RPMI7951 (cell line): ENCODE measurements at places on chromosomes 16 and 17. TPM values are rescaled to one million over a fixed set of nuclear protein-coding genes. Genes with fewer than 3 reads are reported as not detected.

Gene ITGAD
- total RNA-seq = not detected in 2 replicates

Gene IL32
- total RNA-seq = 24.9 and 33.1 TPM in 2 replicates

Gene KRTAP3-3
- total RNA-seq = not detected in 2 replicates

Gene CSH2
- not detected in 2 replicates for total RNA-seq

Gene USH1G
- total RNA-seq = not detected in 2 replicates

Gene BCL6B
- not detected in 2 replicates for total RNA-seq

Gene HAP1
- not detected in 2 replicates for total RNA-seq

Gene TRIM72
- total RNA-seq = not detected in 2 replicates

Gene KRTAP4-1
- total RNA-seq = not detected in 2 replicates

Gene EXOC3L1
- total RNA-seq = 0.39 and 0.60 TPM in 2 replicates

Gene PYDC1
- not detected in 2 replicates for total RNA-seq

Gene GPR179
- total RNA-seq = not detected in 2 replicates

Gene TMEM92
- 0.29 TPM in 1 of 2 replicates, not detected in the other for total RNA-seq

Gene CHST5
- not detected in 2 replicates for total RNA-seq

Gene SEPHS2
- 9.0 and 11.2 TPM in 2 replicates for total RNA-seq
